ENCODE measurements at places on chromosomes 1 and 21.

DNA sequence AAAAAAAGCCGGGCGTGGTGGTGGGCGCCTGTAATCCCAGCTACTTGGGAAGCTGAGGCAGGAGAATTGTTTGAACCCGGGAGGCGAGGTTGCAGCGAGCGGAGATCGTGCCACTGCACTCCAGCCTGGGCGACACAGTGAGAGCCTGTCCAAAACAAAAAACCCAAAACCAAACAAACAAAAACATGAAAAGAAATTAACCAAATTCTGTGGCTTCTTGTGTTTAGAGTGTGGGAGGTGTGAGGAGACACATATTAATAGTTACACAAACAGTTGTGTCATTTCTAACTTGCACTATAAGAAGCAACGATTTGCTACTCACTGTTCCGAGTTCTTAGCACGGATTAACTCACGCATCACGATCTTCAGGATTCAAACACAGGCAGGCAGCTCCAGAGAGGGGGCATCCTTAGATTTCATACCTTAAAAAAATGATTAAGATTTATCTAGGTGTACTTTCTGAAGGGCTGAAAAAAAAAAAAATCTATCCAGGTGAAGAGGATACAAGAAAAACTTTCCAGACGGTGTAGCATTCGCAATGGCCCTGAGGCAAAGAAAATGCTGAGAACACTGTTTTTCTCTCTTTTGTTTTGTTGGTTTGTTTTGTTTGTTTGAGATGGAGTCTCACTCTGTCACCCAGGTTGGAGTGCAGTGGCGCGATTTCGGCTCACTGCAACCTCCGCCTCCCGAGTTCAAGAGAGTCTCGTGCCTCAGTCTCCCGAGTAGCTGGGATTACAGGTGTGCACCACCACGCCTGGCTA is 713 bp upstream of the HMGCL start:
- no peak for DNase-seq

- DNase-seq = no peak
These were observed 10.3 kb downstream of the NBL1 start for GRCh38 chr1:19654386-19654785.

- no peak for DNase-seq
These were observed 45.7 kb upstream of the ANGPTL1 start for GRCh38 chr1:178916448-178917174.

- peak; percentile 59 for DNase-seq
These were observed 1.4 kb downstream of the UCK2 start for GRCh38 chr1:165828669-165829329.

DNA sequence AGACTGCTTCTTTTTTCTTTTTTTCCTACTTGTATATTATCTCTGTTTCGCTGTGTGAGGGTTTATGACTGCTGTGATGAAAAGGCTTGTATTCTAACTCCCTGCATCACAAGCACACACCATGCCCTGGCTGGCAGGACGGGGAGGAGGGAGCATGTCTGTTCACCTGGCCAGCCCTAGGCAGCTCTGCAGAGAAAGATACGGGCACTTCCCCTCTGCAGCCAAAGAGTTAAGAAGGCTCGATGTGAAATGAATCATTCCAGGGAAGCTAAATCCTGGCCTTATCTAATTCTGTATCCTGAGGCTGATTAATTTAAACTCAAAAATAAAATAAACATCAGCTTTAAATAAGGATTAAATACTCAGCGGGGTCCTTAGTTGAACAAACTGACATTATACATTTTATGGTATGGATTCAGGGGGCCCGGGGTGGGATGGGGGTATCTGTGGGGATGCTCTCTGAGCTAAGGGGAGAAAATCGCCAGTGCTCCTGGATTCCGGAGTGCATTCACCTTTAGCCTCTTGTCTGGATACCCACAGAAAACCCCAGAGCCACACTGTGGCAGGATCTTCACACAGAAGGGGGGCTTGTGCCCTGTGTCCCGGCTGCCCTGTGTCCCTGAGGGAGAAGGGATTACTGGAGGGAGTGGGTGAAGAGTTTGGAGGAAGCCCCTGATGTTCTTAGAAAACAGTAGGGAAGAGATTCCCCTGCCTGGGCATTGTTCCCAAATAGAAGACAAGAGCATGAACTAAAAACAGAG is 321.5 kb downstream of the NPHP4 start:
- no peak for DNase-seq

- DNase-seq = no peak
These were observed 43.5 kb downstream of the LGR6 start for GRCh38 chr1:202237052-202237451.

DNA sequence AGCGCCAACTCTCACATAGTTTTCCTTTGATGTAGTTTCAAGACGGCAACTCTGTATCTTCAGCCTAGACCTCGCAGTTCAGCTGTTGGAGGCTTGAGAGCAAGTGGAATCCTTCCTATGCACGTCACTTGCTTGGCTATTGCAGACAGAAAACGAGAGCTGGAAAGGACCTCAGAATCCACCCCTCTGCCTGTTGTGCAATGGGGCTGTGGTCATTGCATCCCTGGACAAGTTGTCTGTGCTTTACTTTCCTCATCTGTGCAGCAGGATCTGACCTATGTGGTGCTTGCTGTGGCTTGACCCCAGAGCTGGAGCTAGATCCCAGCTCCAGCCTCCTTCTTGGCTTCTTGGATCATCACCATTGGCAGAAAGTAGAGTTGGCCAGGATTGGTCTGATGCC is 50.0 kb upstream of the IGSF21 start:
- DNase-seq = no peak

DNA sequence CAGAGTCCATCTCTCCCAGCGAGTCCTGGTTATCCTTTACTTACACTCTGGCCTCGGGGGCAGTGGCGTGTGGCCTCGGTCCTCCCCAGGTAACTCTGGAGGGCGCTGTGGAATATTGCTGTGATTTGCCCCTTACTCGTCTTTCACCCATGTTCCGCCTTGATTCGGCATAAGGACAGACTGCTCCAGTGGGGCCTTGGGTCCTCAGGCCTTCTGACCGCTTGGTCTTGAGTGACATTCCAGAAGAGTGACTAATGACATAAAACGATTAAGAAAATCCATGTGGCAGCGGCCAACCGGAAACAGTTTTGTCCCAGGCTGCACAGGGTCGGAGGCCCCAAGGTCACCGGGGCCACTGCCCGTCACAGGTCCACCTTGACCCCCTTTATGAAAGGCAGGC is 11.0 kb downstream of the ICMT start:
- no peak for DNase-seq

GRCh38 chr1:100343897-100344296 is 8.4 kb upstream of the CDC14A start:
- no peak for DNase-seq

- no peak for DNase-seq
These were observed 2.5 kb downstream of the MR1 start for GRCh38 chr1:181036107-181036836.

GRCh38 chr21:26168371-26168770 is 2.2 kb downstream of the APP start:
- no peak for DNase-seq

DNA sequence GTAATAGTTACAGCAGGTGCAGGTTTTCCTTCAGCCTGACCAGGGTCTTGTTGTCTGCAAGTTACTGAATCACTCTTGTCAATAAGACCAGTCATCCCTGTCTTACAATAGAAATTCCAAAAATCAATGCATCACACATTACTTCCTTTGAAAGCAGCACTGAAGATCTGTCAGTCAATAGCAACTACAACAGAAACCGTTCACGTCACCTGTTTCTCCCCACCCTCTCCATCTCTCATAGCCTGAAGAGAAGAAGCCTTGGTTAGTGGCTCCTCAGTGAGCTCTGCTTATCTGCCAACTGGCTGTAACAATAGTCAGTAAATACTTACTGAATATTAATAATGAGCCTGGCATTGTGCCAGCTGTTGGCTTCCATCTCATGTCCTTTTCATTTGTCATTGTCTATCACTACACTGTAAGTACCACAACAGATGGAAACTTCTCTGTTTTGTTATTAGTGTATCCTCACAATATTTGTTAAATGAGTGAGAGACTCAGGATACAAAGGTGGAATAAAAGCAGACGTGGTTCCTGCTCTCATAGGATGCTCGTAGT is 195.2 kb downstream of the S1PR1 start:
- DNase-seq = no peak

GRCh38 chr1:150233359-150234308 is 2.3 kb downstream of the ANP32E start:
- no peak for DNase-seq

DNA sequence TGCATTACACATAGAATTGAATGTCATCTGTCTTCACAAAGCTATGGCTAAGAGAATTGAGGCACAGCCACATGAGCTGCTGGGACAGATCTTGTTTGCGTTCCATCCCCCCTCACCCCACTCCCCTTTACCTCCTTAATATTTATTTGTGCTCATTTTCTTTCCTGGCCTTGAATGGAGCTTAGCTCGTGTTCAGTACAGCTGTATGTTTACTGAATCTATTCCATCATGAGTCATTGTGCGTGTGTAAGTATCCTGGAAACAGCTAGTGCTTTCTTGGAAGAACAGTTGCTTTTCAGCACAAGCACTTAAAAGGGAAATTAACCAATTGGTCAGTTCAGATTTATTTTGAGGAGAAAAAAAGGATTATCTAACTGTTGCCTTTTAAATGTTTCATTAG is 14.7 kb downstream of the PROX1 start:
- DNase-seq = no peak

- DNase-seq = no peak
These were observed 129.8 kb upstream of the PRDX6 start for GRCh38 chr1:173347282-173347818.

DNA sequence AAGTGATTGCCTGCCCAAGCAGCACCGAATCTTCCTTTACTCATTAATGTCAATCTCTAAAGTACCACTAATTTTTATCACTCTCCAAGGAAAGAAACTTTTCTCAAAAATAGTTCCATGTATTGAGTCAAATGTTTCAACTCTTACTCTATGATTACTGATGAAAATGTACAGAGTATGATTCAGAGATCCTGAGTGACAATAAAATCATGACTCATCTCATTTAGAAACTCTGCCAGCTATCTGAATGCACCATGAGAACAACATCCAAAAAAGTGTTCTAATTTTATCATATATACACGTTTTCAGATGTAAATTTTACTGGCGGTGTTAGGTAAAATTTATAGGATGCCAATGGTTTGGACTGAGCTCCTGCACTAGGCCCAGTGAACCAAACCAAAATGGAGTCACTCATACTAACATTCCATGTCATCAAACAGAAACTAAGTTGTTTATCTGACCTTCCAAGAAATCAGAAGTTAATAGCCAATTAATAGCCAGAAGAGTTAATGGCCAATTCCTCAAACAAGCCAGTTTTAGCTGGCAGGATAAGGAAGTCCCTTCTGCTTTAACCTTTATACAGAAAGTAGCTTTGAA is 22.6 kb downstream of the PLPPR5 start:
- DNase-seq = no peak

DNA sequence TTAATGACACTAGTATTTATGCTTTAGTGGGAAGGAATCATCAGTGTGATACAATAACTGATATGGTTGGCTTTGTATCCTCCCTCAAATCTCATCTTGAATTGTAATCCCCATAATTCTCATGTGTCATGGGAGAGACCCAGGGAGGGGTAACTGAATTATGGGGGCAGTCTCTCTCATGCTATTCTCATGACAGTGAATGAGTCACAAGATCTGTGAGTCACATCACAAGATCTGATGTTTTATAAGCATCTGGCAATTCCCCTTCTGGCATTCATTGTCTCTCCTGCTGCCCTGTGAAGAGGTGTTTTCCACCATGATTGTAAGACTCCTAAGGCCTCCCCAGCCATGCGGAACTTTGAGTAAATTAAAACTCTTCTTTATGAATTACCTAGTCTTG is 1760.3 kb downstream of the NCAM2 start:
- DNase-seq = no peak

All from AG09309 (cell line).